NCI-H1048 (cell line): ENCODE measurements at places on chromosomes 3 and 15.

- no peak for DNase-seq
Measured at GRCh38 chr15:64841060-64841343, 713 bp upstream of the PLEKHO2 start.

DNA sequence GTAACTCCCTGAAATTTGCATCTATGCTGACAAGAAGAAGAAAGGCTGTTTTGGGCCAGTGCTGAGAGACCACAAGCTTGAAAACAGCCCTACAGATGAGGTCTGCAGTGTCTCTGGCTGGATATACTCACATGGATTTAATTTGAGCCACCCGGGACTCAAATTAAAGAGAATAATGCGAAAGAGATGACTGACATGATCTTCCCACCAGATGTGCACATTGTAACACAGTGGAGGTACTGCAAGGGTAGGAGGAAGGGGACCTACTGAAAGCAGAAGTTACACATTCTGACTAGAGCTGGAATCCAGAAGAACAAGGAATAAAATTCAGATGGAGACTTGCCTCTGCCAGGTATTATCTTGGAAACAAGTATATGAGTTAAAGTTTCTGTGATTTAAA, 728.3 kb upstream of the SGO1 start:
- DNase-seq = no peak

DNA sequence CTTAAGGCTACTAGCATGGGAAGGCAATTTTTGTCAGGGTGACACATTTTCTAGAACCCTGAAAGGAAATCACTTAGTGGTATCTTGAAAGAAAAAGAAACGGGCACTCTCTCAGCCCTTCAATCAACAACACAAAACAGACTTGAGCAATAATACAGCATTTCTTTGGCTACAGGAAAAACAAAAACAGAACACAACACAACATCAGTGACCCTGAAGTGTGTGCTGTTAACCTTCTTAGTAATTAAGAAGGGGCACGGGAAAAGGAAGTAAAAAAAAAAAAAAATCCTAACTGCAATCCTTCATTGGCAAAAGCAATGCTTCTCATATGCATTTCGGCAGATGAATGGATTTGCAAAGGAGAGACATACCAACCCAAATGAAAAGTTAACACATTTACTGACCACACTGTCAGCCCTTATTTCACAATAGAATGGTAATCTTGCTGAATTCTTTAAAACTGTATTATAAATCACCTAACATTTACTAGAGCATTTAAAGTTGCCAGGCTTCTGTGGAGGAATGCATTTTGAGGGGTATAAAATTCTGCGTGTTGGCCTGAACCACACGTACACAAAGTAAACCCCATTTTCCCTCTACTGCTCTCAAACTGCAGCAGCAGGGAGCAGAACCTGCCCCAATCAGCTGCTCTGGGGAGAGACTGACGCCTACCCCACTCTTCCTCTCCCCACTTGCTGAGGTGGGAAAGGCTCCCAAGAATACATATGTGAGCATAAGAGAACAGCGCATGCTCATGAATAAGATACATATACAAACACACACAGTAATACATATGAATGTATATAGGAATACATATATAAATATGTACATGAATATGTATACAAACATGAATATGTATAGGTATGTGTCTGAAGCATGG, 198.5 kb downstream of the FOXP1 start:
- no peak for DNase-seq

DNA sequence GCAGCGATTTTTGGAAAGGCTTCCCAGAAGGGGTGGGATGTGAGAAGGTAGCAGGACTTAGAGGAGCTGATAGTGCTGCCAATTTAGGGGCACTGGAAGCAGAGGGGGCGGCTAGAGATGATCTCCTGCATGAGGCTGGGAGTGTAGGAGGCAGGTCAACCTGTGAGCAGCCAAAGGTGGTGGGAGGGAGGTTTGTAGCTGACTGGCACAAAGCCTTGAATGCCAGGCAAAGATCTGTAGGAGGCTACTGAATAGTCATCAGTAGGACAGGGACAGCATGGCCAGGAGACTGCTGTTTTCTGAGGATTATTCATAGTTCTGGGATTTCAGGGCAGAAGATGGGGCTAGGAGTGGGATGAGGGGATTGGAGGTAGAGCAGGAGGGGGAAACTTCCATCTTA, 2.2 kb downstream of the SCAMP5 start:
- DNase-seq = no peak

DNA sequence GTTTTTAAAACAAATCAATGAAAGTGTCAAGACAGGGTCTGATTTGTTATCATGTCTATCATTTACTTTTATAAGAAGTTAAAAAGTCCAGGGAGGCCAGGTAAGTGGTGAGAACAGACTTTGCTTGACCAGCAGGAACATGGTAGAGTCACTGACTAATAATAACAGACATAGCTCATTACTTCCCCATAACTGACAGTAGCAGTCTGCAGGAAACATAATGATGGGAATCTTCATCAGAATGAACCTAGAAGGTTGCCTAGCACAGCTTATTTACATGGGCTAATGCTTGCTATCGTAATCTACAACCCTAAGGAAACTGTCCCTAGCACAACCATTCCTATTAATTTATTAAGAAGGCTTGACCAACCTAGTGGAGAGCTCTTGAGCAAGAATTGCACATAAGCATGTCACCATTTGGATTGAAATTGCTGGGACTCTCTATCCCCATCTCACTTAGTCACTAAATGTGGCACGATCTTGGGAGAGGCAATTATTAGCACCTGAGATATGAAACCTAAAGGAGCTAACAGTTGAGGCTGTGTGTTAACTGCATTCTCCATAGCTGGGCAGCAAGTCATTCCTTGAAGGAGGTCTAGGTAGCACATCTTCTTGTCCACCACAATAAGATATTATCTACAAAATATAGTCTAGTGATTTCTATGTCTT, 139.6 kb upstream of the ZBTB20 start:
- DNase-seq = no peak

DNA sequence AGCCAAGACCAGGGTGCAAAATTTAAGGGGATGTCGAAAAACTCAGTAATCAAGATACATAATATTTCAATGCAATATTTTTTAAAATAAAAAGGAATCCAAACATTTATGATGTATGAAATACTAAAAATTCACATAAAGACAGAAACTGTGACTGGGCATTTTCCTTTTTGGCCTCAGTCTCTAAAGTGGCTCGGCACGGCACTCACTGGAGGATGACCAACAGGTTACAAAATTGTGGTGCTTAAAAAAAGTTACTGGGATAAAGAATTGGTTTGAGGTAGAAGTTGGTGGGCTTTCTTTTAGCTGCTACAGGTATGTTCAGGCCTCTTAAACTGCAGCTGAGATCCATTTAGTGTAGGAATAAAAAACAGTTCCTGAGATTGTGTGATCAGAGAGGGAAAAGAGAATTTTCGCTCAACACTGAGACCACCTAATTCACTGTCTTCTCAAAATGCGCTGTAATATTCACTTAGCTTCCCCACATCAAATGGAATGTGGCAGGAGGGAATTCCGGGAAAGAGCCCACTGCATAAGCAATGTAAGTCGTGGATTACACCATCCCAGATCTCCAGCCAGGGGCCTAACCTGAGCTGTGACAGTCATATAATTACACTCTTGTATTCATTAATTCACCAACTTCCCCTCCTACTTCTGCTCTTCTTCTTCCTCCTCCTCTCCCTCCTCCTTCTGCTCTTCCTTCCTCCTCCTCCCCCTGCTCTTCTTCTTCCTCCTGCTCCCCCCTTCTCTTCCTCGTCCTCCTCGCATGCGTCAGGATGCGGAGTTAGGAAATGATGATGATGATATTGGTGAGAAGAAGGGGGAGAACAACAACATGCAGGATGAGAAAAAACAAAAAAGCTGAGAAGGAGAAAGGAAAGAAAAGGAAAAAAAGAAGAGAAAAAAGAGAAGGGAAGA, 45.9 kb downstream of the HES1 start:
- DNase-seq = no peak

DNA sequence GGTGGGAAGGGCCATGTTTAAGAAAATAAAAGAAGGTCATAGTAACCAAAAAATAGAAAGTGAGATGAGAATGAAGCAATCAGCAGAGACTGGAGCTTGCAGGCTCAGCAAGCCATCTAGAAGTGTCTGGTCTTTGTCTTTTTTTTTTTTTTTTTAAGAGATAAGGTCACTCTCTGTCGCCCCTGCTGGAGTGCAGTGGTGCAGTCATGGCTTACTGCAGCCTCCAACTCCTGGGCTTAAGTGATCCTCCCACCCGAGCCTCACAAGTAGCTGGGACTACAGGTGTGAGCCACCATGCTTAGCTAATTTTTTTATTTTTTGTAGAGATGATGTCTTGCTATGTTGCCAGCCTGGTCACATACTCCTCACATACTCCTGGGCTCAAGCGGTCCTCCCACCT, 36.2 kb downstream of the GXYLT2 start:
- DNase-seq = no peak

GRCh38 chr15:101563176-101563796, 73.8 kb upstream of the PCSK6 start:
- no peak for DNase-seq

DNA sequence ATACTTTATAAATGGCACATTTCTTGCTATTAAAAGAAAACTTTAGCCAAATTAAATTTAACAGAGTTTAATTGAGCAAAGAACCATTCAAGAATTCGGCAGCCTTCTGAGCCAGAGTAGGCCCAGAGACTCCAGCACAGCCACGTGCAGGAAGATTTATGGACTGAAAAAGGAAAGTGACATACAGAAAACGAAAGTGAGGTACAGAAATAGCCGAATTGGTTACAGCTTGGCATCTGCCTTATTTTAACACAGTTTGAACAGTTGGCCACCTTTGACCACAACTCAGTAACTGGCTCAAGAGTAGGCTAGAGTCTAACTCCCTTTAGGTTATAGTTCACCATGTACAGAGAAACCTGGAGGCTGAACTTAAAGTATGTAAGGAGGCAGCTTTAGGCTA, 17.6 kb downstream of the CFAP44 start:
- DNase-seq = no peak

- no peak for DNase-seq
Measured at GRCh38 chr3:38111201-38111600, 25.7 kb downstream of the ACAA1 start.

GRCh38 chr3:121096953-121097352, 188.9 kb downstream of the STXBP5L start:
- DNase-seq = no peak

- DNase-seq = no peak
Measured at GRCh38 chr3:184175981-184176376, 1.3 kb downstream of the AP2M1 start.

GRCh38 chr3:15501126-15501525, 20.4 kb downstream of the COLQ start:
- DNase-seq = no peak

DNA sequence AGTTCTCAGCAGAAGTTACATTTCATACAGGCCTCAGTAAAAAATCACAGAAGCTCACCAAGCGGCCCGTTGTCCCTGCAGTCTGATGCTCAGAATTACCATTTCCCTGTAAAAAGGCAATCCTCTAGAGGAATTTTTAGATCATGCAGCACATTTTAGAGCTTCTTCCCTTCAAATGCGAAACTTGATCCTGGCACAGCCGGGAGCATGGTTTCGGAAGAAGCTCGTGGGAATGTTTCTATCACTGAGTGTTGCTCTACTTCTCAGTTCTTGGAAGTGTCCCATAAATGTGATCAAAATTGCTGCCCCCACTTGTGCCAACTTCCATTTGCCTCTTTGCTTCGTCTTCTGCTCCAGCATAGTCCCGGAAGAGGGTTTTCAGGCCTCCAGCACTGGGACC, 3.8 kb upstream of the H1-8 start:
- no peak for DNase-seq

GRCh38 chr3:112084980-112085705, 1.0 kb upstream of the C3orf52 start:
- DNase-seq = no peak

DNA sequence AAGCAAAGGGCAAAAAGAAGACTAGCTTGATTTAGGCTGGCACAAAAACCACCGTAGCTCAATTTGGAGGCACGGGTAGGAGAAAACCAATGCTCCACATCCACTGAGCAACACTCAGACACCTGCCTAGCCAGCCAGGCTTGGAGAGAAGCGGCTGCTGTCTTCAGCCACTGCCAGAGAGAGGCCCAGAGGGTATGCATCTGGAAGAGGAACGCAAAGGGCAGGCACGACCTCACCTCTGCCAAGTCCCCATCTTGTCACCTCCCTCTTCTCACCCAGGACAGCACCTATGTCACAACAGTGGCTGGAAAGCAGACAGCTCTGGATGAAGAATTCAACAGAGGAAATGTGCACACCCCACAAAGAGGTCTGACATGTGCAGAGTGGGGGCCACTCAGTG, 93.5 kb downstream of the ADAMTS17 start:
- DNase-seq = no peak

- DNase-seq = no peak
Measured at GRCh38 chr15:95676500-95676899, 654.0 kb upstream of the NR2F2 start.

DNA sequence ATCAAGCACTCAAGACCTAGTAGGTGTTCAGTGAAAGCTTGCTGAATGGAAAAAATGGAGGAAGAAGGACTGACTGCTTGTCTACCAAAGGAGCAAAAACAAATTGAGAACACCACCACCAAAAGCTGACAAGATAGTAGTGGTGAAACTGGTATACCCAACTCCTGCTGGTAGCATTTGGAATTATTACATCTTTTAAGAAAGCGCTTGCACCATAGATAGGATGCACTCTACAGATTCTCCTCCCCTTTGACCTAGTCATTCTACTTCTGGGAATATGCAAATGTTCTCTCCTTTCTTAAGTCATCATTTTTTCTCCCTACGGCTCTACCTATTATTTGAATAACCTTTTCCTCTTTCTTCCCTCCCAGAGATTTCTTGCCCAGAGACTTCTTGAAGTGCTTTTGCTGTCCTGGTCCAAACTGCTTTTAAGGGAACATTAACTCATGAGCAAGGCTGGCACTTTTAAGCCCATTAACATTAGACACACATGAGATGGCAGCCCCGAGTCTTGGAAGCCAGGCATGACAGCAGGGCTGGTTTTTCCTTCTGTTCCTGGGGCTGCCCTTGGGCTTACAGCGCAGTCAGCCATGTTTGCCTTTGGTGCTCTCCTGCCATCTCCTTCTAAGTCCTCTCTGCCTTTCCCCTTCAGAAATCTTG, 75.0 kb upstream of the TLE3 start:
- DNase-seq = no peak

GRCh38 chr3:55127565-55127964, 199.7 kb upstream of the LRTM1 start:
- DNase-seq = no peak

- DNase-seq = no peak
Measured at GRCh38 chr3:169278092-169278491, 385.4 kb downstream of the MECOM start.

DNA sequence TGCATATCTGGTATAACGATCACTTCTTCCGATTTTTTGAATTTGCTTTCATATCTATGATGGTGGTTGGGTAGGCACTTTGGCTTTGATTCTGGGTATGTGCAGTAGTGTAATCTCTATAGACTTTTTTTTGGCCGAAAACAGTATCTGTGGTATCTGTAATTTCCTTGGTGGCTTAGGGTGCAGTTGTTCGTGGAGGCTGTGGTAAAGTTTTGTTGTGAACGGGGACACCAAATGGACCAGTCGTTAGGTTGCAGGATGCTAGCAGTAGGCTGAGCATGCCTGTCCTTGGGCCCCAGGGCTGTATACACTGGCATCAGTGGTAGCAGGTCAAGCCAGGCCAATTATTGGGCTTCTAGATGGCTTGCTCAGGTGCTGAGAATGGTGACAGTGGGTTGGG, 55.2 kb downstream of the CCDC66 start:
- DNase-seq = no peak
